ENCODE measurements at places on chromosomes 13 and 19.

- no peak for DNase-seq
Observed at GRCh38 chr13:39864221-39864620, 208.8 kb downstream of the COG6 start.

- no peak for DNase-seq
Observed at GRCh38 chr13:93562676-93563075, 336.1 kb downstream of the GPC6 start.

- no peak for DNase-seq
Observed at GRCh38 chr19:18605546-18606280, 886 bp downstream of the CRLF1 start.

DNA sequence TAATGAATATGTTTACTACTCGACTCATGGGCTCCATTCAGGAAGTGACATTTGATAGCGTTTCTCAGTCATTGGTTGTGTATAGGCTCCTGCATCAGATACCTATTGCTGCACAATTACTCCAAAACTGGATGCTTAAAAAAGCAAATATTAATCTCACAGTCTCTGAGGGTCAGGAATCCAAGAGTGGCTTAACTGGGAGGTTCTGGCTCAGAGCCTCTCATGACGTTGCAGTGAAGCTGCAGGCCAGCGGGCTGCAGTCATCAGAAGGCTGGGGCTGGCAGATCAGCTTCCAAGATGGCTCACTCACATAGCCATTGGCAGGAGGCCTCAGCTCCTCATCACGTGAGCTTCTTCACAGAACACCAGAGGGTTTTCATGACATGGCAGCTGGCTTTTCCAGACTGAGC is 525.1 kb upstream of the NBEA start:
- DNase-seq, result no peak

- no peak for DNase-seq
Observed at GRCh38 chr19:45632468-45633196, 6.6 kb downstream of the EML2 start.

GRCh38 chr13:110702089-110702488 is 3.8 kb downstream of the CARS2 start:
- DNase-seq, result no peak

- no peak for DNase-seq
Observed at GRCh38 chr19:39342647-39343305, 555 bp downstream of the SAMD4B start.

DNA sequence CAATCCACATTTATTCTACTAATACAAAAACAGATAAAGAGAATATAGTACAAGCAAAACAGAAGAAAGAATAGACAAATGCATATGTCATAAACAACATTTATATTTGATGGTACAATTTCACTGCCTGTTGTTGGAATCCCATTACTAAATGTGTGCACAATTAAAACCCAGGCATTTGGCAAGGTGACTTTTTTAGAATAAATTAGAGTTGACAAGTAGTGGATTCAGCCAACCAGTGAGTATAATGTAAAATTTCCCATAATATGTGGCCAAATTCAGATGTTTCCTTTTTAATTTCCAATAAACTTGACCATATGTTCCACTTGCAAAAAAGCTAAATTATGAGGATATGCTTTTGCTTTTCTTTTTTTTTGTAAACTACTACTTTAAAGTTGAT is 1578.8 kb downstream of the OLFM4 start:
- no peak for DNase-seq

- peak; percentile 14 for DNase-seq
Observed at GRCh38 chr13:21987793-21988192, 316.9 kb downstream of the FGF9 start.

DNA sequence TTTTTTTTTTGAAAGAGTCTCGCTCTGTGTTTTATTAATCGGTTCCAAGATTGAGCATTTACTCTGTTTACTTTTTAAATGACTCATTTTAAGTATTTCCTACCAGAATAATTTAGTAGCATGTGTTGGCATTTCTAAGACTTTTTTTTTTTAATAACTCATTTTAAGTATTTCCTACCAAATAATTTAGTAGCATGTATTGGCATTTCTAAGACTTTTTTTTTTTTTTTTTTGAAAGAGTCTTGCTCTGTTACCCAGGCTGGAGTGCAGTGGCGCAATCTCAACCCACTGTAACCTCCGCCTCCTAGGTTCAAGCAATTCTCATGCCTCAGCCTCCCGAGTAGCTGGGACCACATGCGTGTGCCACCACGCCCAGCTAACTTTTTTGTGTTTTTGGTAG is 13.1 kb downstream of the SETDB2 start:
- DNase-seq, result no peak

GRCh38 chr13:57666131-57666953 is 34.8 kb downstream of the PCDH17 start:
- DNase-seq, result no peak

- DNase-seq, result no peak
Observed at GRCh38 chr19:2533686-2534422, 57.9 kb downstream of the GADD45B start.

GRCh38 chr13:58573743-58574142 is 942.2 kb downstream of the PCDH17 start:
- DNase-seq, result peak; percentile 60

- DNase-seq, result no peak
Observed at GRCh38 chr19:32131005-32131404, 214.4 kb upstream of the ZNF507 start.

DNA sequence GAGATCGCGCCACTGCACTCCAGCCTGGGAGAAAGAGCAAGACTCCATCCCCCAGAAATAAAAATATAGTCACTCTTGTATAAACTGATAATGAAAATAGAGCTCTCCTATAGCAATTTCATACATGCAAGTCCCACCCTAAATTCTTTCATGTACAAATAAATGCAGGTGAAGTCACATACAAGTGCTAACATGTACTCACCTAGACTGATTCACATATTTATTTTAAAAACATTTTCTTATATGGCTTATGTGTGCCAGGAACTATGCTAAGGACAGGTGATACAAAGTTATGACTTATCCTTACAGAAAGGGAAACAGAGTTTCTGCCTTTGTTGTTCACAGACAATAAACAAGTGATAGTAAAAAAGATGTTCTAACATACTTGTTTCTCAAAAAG is 32.0 kb downstream of the USP12 start:
- DNase-seq, result no peak

DNA sequence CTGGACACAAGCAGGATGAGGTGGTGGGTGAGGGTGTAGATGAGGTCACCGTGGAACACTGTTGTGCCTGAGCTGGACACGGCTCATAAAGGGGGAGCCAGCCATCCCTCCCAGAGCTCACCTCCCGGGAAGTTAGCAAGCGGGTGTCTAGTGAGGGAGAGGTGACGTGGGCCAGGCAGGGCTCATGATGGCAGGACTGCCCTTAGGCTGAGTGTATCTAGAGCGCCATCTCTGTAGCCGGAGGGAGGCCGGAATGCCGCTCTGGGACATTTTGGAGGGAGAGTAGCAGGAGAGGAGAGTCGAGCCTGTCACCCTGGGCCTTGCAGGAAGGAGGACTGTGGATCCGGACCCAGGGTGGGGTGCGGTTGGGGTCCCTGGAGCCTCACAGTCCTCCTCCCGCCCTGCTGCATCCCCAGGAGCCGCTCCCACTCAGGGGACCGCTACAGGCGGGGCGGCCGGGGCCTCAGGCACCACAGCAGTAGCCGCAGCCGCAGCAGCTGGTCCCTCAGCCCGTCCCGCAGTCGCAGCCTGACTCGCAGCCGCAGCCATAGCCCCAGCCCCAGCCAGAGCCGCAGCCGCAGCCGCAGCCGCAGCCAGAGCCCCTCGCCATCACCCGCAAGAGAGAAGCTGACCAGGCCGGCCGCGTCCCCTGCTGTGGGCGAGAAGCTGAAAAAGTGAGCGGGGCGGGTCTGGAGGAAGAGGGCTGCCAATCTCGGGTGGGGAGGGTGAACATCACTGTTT is 9.2 kb downstream of the ZNF296 start:
- no peak for DNase-seq

DNA sequence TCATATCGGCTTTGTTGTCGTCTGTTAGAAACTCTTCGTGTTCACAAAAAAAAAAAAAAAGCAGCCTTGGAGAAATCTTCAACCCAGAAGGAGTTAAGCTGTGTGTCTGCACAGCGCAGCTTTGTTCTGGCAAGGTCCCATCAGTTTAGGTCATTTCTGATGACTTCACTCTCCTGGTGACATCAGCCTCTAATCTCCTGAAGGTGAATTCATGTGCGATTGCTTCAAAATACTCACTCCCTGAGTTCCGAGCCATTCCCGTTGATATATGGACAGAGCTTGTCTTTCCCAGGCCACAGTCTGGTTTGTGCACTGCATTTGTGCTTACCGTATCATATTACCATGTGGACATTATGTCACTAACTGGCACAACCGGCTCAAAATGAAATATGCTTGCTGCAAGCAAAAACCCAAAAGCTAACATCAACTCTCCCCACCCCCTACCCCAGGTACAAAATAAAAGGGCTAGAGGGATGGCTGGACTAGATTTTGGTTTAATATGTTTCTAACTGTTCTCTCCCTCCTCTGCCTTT is 342.4 kb downstream of the KCNRG start:
- DNase-seq, result no peak

GRCh38 chr13:43300865-43301264 is 277.5 kb downstream of the DNAJC15 start:
- no peak for DNase-seq

GRCh38 chr13:110684388-110685056 is 21.4 kb downstream of the CARS2 start:
- DNase-seq, result no peak

- peak; percentile 53 for DNase-seq
Observed at GRCh38 chr13:102555914-102556553, 40.8 kb upstream of the TPP2 start.

DNA sequence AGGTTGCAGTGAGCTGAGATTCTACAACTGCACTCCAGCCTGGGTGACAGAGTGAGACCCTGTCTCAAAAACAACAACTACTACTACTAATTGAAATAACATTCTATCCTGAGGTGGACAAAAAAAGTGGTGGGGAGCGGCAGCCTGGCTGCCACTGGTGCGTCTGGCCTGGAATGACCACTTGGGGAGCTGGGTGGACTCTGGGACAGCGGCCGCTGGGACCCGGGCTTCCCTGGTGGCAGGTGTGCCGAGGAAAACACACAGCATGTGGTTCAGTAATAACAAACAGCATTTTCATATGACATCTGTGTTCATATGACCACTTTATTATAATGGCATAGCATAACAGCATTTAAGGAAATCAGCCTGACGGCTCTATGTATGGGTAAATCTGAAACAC is 33.9 kb downstream of the TFDP1 start:
- DNase-seq, result no peak

DNA sequence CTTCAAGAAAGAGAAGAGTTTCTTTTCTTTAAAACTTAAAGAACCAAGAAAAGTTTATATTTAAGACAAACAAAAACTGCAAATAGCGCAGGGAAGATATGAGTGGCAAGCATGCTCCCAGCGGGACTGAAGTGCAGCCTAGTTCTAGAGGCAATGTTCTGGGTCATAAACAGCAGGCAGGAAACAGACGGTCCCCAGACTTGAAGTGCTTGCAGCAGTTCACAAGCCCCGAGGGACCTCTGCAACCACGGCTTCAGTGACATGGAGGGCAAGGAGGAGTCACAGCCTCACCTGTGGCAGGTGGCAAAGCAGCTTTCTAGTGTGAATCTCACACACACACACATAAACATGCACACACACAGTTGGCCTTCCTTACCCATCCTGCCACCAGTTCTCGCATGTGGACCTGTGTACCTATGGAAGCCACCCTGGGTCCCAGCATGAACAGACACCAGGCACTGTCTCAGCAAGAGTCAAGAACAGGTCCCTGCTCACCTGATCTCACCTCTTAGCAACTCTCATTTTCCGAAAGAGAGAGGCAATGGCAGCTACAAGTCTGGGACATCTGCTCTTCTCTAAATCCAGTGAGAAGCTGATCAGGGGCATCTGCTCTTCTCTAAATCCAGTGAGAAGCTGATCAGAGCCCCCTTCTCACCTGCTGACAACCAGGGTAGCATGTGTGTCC is 162.0 kb downstream of the EFNB2 start:
- DNase-seq, result no peak

DNA sequence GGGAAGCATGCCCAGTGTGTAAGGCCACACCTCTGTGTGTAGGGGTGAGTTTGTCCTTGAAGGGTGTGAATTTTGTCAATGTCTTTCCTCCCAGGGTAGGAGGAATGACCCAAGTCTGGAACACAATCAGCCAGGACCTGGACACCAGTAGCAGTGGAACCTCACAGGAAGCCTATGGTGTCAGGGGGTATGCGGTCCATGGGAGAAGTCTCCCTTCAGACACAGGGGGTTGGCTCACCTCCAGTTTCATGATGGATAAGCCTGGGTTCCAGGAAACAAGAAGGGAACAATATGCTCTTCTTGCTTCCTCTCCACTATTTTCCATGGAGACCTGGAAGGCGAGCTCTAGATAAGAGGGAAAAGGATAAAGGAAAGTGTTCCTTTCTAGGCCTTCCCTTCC is 23.9 kb downstream of the B3GLCT start:
- DNase-seq, result no peak

GRCh38 chr19:10289836-10290356 is at the start of gene ICAM5:
TSS of gene ICAM5 (plus strand) at chr19:10289952. CDS start at chr19:10290044, 92 bp downstream.
- DNase-seq, result no peak

GRCh38 chr19:47582320-47582909 is 9.5 kb upstream of the ZNF541 start:
- no peak for DNase-seq

DNA sequence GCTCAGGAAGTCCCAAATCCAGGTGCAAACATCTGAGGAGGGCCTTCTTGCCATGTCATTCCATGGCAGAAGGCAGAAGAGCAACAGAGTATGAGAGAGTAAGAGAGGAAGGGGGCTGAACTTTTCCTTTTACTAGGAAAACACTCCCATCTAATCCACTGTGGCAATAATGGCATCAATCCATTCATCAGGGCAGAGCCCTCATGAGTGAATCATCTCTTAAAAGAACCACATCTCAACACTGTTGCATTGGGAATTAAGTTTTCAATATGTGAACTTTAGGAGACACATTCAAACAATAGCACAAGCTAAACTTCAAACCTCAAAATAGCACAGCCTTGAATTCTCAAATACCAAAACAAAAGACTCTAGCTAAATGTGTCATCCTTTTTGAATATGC is 264.5 kb downstream of the KCTD12 start:
- no peak for DNase-seq

DNA sequence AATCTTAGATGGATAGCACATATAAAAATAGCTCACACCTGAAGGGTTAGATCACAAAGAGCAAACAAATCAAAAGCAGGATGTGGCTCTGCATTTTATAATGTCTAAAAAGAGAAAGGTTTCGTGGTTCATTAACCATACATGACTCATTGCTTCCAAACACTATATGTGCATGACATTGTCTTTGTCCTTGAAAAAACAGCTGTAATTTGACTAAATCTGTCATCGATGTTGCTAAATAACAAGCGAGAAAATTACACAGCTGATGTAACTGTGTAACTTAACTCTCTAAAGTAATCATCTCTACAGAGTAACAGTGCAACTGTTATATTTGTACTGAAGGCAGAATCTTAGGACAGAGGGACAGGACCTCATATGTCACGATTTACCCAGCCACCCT is 383.1 kb upstream of the GPC6 start:
- DNase-seq, result no peak

GRCh38 chr13:66353664-66354063 is 876.5 kb downstream of the PCDH9 start:
- DNase-seq, result no peak
